COR-L47 (cell line): ENCODE measurements at places on chromosomes 1 and 21.

DNA sequence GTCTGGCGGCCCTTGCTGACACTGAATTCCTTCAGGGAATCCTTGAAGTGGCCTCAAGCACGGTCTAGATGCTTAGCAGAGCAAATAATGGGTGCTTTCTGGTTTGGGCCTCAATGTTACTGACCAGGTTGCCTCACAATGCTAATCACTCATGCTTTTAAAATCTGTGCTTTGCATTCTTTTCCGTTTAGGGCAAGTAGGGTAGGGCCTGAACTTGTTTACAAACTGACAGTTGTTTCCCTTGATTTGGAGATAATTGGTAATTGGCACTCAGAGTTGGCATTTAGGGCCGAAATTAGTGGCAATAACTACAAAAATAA is 1.4 kb downstream of the VPS13D start:
- no peak for DNase-seq

DNA sequence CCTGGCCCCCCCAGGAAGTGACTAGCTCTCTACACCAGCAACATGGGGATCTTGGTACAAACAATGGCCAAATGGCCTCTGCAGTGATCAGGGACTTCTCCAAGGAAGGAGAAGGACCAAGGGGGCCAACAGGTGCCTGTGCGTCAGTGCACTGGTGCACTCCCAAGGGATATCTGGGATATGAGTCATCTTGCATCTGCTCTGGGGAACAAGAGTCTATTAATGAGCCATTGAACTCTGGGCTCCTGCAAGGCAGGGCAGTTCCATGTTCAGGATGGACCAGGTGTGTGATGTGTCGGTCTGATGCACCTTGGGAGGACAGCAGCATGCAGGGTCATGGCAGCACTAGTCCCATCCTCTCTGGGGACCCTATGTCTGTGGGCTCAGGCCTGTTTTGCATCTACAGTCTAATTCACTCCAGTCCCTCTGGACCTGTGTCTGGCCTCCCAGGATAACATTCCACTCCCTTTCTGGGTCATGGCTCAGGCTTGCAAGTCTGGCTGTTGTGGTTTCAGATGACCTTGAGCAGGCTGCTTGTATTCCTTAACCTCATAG is 125.3 kb downstream of the TRABD2B start:
- no peak for DNase-seq

GRCh38 chr1:163165119-163165518 is 37.6 kb downstream of the RGS5 start:
- no peak for DNase-seq

DNA sequence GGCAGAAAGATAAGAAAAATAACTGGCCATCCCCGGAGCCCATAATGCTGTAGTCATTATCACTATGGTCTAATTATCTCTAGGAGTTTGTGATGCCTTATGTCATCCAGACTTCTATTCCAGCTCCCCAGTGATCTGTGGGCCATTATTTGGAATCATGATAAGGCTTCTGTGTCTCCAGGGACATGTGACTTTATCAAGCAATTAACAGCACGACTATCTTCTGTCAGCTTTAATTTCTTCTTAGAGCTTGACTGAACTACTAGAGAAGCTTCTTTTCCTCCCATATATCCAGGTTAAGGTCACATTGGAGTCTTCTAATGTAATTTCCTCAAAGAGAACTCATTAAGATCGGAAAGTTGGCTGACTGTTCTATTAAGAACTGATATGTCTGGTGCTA is 100.4 kb downstream of the LHX8 start:
- DNase-seq: no peak

- DNase-seq: no peak
Measured at GRCh38 chr1:115666702-115667101, 24.9 kb downstream of the VANGL1 start.

GRCh38 chr1:21530368-21531016 is 21.3 kb downstream of the ALPL start:
- DNase-seq: no peak

GRCh38 chr1:39497585-39497984 is 6.1 kb downstream of the BMP8A start:
- DNase-seq: no peak

- no peak for DNase-seq
Measured at GRCh38 chr1:50720457-50721053, 239.5 kb downstream of the FAF1 start.

- DNase-seq: peak; percentile 31
Measured at GRCh38 chr1:35298464-35298863, 30.0 kb downstream of the ZMYM4 start.

DNA sequence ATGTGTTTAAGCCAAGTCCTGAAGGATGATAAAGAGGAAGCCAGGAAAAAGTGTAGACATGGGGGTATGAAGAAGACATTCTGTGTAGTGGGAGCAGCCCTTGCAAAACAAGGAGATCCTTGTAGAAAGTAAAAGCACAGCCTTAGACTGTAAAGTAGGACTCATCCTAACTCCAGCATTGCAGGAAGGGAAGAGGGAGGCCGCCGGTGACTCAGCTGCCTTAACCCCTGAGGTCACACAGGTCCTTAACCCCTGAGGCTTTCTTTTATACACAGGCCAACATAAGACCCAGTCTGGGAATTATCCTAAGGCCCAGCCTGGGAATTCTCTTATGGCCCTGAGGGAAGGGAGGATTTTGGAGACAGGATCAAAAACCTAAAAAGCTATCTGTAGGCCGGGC is 18.0 kb downstream of the PGM1 start:
- no peak for DNase-seq

GRCh38 chr1:162083273-162083672 is 13.8 kb downstream of the NOS1AP start:
- no peak for DNase-seq

GRCh38 chr1:237134929-237135328 is 92.9 kb downstream of the RYR2 start:
- no peak for DNase-seq

- no peak for DNase-seq
Measured at GRCh38 chr21:28200726-28201125, 792.0 kb downstream of the LTN1 start.

- DNase-seq: no peak
Measured at GRCh38 chr21:43922949-43923348, 57.9 kb downstream of the AGPAT3 start.

- DNase-seq: no peak
Measured at GRCh38 chr1:9107136-9107535, 21.8 kb downstream of the GPR157 start.

GRCh38 chr1:243882276-243882675 is 32.2 kb upstream of the AKT3 start:
- no peak for DNase-seq

DNA sequence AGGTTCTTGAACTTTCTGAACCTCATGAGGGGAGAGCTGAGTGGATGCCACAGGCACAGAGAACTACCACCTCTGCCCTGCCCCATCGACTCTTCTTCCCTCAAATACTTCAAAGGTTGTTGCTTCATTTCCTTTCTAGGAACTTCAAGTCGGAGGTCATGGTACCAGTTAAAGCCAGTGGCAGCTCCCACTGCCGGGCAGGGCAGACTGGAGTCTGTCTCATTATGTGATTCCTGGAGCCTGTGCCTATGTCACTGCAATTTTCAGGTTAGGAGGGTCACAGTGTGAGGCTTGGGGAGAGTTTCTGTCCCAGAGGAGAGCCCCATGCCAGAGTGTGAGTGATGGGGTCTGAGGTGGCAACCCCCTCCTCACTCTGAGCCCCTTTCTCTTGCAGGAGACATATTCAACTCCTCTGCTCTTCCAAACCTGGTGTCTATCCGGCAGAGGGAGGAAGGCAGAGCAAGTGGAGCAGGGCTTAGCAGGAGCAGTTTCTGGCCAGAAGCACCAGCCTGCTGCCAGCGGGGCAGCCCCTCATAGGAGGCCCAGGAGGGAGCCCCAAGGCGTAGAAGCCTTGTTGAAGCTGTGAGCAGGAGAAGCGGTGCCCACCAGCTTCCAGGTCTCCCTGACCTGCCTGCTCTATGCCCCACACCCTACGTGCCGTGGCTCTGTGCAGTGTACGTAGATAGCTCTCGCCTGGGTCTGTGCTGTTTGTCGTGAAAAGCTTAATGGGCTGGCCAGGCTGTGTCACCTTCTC is 29.3 kb downstream of the CAMK1G start:
- DNase-seq: no peak

DNA sequence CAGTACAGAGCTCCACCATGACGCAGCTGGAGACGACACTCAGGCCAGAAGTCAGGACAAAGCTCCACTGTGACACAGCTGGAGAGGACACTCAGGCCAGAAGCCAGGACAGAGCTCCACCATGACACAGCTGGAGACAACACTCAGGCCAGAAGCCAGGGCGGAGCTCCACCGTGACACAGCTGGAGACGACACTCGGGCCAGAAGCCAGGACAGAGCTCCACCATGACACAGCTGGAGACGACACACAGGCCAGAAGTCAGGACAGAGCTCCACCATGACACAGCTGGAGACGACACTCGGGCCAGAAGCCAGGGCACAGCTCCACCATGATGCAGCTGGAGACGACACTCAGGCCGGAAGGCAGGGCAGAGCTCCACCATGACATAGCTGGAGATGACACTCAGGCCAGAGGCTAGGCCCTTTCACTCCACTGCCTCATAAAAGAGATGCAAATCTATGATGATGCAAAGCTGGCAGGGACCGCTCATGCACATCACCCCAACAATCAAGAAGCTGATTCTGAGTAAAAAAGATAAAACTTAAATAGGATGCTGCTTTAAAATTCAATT is 13.6 kb upstream of the OR2B11 start:
- no peak for DNase-seq

DNA sequence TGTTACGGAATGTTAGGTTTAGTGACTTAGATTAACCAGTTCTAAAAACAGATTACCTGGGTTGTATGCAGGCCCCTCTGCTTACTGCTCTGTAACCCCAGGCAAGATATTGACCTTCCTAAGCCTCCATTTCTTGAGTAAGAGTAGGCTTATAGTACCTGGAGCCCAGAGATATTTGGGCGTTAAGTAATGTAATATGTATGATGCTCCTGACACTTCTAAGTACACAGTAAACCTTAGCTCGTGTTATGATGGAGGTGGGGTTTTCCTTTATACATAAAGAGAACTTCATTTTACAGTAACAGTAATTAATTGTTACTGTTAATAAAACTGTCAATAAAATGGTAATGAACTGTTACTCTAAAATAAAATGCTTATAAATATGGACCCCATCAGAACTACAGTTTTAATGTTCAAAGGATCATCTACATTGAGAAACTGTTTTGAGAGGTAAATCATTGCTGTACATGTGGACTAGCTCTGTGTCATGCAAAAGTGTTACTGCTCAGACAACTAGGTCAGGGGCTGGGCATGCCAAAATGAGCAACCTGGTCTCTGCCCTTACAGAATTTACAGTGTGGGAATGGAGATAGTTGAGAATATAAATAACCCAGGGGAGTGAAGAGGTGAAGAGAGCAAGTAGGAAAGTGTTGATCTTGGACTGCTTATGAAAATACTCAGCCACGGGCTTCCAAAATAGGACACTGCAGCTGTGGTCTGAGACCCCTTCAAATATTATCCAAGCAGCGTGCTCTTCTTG is 26.6 kb downstream of the LRRC8C start:
- DNase-seq: no peak

GRCh38 chr1:89425056-89425455 is 61.2 kb downstream of the GBP6 start:
- peak; percentile 89 for DNase-seq

- no peak for DNase-seq
Measured at GRCh38 chr1:212179394-212180076, 105.7 kb upstream of the PPP2R5A start.
